Adrenal gland (tissue), 19 donors: ENCODE measurements at places on chromosomes 13 and 19. TPM values are rescaled to one million over a fixed set of nuclear protein-coding genes. Genes with fewer than 3 reads are reported as not detected.

GRCh38 chr13:57314897-57315520 is 148.0 kb downstream of the PRR20E start:
- DNase-seq: no peak
- no peaks in the 10 kb centered on the region for H3K27me3 ChIP-seq
- no peak overlapping the region for H3K27ac ChIP-seq
- no peaks in the 10 kb centered on the region for H3K36me3 ChIP-seq
- H3K4me3 ChIP-seq: no peak overlapping the region

DNA sequence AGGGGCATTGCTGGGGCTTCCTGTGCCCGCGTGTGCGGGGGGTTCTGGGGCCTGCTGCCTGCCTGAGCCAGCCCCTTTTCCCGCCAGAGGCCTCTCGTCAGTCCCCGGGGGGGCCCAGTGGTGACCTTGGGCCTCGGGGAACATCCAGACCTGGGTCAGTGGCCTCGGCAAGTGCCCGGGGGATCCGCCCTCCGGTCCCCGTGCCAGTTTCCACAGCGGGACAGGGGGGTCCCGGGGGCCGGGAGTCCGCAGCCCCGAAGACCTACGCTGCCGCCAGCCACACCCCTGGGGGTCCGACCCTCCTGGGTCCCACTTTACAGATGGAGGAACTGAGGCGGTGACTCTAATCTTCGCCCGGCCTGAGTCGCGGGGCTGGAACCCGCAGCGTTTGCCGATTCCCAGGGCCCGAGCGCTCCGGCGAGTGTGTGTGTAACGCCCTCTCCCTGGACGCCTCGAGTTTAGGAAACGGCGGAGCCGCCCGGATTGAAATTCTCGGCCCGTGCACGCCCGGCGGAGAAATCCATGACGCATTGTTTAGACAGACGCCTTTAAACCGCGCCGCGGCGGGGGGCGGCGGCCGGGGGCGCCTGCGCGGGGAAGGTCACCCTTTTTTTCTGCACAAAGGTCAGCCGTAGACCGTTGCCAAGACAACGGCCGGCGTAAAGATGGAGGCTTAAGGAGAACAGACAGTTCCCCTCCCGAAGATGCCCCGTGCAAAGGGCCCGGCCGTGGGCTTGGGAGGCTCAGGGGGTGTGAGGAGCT is 39.3 kb downstream of the EFNA2 start:
- H3K4me1 ChIP-seq: peaks cover 10% of the 10 kb centered on the region
- H3K4me3 ChIP-seq: no peak overlapping the region
- DNase-seq: peak; percentile 64
- H3K27me3 ChIP-seq: peaks cover 5% of the 10 kb centered on the region

DNA sequence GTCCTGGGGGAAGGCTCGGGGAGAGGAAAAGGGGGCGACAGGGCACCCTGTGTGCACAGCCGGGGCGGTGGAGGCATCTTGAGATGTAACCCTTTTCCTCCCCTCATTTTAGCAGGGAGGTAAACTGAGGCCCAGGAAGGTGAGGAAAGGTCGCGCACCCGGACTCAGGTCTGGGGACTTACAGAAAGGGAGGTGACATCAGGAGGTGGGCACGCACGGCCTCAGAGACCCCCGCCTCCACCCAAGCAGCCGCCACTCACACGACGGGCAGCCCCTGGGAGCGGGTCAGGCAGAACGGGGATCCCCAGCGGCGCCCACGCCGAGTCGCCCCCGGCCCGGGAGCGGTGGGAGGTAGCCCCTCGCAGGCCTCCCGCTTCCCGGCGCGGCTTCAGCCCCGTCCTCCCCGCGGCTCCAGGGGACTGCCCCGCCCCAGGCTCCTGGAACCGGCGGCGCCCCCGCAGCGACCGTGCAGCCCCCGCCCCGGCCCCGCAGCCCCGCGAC is 477 bp downstream of the PIP5K1C start:
- H3K4me3 ChIP-seq: peak overlapping the region; percentile 41
- peaks cover 8% of the 10 kb centered on the region for H3K4me1 ChIP-seq
- no peaks in the 10 kb centered on the region for H3K36me3 ChIP-seq
- peak overlapping the region; percentile 57 for H3K27ac ChIP-seq

DNA sequence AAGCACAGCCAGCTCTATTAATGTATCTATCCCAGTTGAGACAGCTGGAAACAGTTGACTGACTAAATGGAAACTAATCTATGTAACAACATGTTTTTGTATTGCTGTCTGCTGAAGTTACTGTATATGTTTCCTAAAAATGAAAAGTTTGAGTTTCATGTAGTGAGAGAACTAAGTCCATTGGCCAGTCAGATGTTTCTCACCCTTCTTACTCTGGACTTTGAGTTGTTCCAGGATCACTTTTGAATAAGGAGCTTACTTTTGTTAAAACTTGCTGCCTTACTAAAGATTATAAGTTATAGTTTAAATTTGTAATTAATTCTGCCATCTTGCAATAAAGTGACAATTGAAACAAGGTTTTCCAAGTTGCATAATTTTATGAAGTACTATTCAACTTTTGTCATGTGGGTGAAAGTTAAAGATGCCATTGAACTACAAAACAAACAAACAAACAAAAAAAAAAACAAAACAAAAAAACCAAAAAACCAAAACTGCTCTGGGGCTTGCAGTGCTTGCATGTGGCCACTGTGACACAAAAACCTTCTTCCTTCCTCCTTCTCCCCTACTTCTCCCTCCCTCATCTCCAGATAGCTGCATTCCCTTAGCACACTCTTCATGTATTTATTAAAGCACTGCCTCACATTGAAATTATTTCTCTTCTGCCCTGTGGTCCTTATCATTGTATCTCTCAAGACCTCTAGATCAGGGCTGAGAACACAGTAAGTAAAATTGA is 15.3 kb downstream of the WDFY2 start:
- no peak overlapping the region for H3K4me3 ChIP-seq
- DNase-seq: no peak

Gene ZNF121
- 7.0 TPM for polyA plus RNA-seq

DNA sequence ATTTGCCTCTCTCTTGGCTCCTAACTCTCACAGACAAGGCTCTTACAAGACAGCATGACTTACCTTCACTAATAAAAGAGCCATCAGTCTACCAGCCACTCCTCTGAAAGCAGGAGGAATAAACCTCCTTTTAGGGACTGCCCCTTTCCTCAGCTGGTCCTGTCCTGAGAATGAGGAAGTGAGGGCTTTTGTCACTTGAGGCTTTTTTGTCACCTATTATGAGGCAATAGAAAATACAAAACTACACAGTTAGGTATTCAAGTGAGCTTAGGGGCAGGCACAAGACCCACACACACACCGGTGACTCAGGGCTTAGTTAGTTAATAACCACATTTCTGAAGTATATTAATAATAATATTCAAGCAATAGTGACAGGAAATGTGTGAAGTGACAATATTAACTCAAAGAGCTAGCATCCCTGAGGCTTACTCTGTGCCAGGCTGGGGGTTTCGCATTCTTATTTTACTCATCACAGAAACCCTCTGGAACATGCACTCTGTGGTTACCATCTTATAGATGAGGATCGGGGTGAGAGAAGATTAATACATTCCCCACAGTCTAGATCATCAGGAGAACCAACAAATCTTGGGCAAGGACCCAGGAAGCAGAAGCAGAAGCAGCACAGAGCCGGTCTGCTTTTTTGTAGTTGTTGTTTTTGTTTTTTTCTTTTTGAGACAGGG is 379.9 kb downstream of the LIG4 start:
- H3K36me3 ChIP-seq: no peaks in the 10 kb centered on the region
- DNase-seq: no peak
- no peaks in the 10 kb centered on the region for H3K4me1 ChIP-seq
- no peak overlapping the region for H3K27ac ChIP-seq
- H3K4me3 ChIP-seq: no peak overlapping the region
- no peaks in the 10 kb centered on the region for H3K27me3 ChIP-seq

Gene RAD23A
- 112 TPM for polyA plus RNA-seq

DNA sequence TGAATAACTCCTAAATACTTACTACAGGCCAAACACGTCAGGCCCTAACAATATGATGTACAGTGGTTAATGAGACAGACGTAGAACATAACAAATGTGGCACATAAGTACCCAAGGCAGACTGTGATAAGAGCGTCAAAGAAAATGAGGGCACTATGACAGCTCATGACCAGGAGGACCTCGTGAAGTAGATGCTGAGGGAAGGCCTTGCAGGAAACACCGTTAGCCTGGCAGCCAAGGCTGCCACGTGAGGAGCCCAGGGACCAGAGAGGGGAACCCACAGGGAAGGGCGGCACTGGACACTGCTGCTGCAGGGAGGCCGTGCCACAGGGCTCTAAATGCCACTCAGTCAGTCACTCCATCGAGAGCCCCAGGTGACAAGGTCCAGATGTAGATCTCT is 5.7 kb downstream of the TUBGCP3 start:
- no peak overlapping the region for H3K27ac ChIP-seq
- no peaks in the 10 kb centered on the region for H3K36me3 ChIP-seq
- H3K4me3 ChIP-seq: no peak overlapping the region
- H3K4me1 ChIP-seq: peaks cover 13% of the 10 kb centered on the region
- no peaks in the 10 kb centered on the region for H3K27me3 ChIP-seq
- DNase-seq: no peak

GRCh38 chr19:50362656-50363424 is 2.6 kb downstream of the NAPSA start:
- no peak for DNase-seq
- H3K27me3 ChIP-seq: no peaks in the 10 kb centered on the region
- no peak overlapping the region for H3K27ac ChIP-seq

DNA sequence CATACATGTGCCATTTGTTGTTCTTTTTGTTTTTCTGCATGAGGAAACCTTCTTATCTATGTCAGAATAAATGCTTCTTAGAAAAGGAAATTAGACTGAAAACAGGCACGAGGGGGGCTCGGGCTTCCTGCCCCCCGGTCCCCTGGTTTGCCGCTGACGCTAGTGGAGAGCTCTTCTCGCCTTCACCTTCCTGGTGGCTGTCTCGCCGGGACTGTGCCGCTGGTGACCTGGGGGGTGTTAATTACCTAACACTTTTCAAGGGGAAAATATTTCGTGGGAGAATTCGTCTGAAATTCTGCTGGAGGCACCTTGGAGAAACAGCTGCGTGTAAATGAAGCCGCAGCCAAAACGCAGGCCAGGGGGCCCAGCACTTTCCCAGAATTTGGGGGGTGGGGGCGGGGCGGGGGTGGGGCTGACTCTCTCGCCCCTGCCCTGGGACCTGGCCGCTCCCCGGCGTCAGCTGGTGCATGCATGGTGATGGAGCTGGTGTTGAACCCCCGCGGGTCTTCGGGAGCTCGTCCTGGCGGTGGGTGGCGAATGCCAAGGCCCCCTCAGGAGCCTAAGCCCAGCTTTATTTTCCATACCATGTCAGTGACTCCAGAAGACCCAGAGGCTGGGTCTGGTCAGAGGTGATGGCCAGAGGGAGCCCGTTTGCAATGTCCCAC is 58.3 kb upstream of the MCF2L start:
- DNase-seq: no peak
- H3K4me1 ChIP-seq: no peaks in the 10 kb centered on the region

Gene SYCN
- not detected for polyA plus RNA-seq
